Substantia nigra (tissue), 51 donors: ENCODE measurements at places on chromosomes 1 and 21.
A peak's percentile ranks its signal among the peaks of the same experiment; 100 is the strongest.

GRCh38 chr1:97608272-97608671, 312.6 kb downstream of the DPYD start:
- DNase-seq, result no peak

- no peak for DNase-seq
Observed at GRCh38 chr1:178263341-178263740, 169.4 kb downstream of the RASAL2 start.

DNA sequence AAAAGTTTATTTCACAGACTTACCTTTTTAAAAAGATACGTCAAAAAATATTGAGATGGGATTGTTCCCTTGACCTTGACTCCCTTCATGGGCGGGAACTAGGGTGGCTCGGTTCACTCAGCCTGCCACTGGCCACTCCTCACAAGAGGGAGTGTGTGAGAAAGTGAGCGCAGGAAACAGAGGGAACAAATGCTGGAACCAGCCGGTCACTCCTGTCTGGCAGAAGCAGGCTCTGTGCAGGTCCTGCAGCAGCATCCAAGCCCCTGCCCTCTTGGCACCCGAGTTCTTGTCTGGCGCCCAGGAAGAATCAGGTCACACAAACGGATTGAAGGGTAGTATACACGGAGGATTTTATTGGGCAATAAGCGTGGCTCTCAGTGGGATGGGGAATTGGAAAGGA, 58.9 kb downstream of the ZNF648 start:
- DNase-seq, result no peak

DNA sequence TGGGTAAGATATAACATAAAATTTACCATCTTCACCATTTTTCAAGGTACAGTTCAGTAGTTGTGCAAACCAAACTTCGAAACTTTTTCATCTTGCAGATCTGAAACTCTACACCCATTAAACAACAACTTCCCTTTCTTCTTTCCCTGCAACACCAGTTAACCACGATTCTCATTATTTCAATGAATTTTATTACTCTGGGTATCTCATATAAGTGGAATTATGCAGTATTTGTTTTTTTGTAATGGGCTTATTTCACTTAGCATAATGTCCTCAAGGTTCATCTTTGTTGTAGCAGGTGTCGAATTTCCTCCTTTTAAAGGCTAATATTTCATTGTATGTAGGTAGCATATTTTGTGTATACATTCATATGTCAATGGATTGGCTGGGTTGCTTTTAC, 146.1 kb downstream of the SPATA46 start:
- no peak for DNase-seq

- no peak for DNase-seq
Observed at GRCh38 chr1:22320587-22321344, 130.9 kb upstream of the ZBTB40 start.

- DNase-seq, result no peak
Observed at GRCh38 chr1:173768206-173768605, 53.4 kb downstream of the KLHL20 start.

- no peak for DNase-seq
Observed at GRCh38 chr1:29498126-29499103, 262.1 kb downstream of the PTPRU start.

- no peak for DNase-seq
Observed at GRCh38 chr1:154342836-154343472, 17.6 kb downstream of the ATP8B2 start.

DNA sequence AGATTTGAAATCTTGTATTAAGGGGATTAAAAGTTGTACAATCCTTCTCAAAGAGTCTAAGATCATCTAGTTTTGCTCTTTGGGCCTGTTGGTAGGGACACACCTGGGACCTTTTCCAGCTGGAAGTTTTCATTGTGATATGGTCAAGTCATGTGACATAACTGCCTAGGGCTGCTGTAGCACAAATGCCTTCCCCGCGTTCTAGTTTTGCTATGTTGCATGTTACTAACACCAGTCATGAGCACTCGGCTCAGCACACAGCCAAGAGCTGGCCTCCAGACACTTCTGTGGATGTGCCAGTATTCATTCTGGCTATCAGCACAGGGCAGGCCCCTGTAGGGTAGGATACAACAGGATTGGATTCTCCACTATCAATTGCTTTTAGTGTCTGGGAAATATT, 14.6 kb upstream of the FLG2 start:
- no peak for DNase-seq

GRCh38 chr1:16189003-16189402, 23.4 kb downstream of the ARHGEF19 start:
- DNase-seq, result no peak

DNA sequence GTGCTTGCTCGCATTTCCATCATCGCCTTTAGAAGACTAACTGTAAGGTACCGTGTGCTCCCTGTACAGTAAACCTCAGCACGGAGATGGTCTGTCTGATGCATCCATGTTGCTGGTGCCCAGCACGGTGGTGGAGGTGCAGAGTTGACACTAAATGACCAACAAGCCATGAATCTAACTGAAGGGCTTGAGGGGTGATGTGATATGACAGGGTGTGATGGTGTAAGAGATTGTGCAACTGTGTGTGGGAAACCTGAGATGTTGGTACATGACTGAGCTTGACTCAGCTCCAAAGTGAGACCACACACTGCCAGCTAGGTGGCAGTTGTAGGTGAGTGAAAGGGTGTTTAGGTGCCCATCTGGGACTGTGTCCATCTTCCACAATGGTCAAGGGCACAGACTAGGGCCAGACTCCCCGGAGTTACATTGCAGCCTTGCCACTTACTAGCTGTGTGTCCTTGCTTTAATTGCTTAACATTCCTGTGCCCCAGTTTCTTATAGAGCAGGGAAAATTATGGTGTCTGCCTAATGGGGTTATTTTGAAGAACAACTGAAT, 21.4 kb downstream of the SLC2A1 start:
- no peak for DNase-seq

DNA sequence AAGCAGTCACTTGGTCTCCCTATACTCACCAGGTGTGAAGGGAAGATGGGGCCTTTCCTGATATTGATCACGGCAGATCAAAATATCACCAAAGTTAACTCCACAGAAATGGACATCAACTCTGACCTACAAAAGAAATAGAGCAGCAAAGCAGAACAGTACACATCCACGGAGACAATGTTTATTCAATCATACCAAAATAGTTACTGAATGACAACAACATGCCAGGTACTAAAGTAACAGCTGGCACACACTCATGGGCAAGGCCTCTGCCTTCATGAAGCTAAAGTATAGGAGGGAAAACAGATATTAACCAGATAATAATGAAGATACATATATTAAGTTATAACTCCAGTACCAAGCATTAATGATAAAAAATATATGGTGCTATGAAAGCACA, 59.2 kb upstream of the RASAL2 start:
- no peak for DNase-seq

DNA sequence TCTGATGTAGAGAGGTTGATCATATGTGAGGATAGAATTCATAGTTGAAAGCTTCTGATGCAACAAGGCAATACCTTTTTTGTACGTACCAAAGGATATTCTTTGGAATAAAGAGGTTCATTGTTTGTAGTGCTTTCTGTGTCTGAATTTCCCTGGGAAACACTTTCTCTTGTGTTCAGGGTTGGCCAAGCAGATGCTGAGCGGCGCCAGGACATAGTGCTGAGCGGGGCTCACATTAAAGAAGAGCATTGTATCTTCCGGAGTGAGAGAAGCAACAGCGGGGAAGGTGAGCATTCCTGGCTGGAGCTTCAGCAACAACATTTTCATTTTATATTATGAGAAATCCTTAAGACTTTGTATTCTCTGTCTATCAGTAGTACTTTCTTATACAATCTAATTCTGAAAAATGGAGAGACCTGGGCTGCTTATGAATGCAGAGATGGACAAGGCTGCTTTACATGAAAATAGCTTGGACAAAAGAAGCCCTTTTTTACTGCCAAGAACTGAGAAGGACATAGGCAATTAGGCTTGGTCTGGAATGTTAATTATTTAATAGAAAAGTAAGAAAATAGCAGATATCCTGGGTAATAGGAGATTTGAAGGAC, 85.2 kb downstream of the KIF1B start:
- peak; percentile 44 for DNase-seq

- no peak for DNase-seq
Observed at GRCh38 chr1:108051631-108052377, 86.8 kb upstream of the VAV3 start.

- DNase-seq, result no peak
Observed at GRCh38 chr1:66312271-66312990, 221.5 kb upstream of the SGIP1 start.

- DNase-seq, result no peak
Observed at GRCh38 chr1:207024202-207025145, 8.1 kb downstream of the C1orf116 start.

- DNase-seq, result no peak
Observed at GRCh38 chr1:111270771-111271463, 19.7 kb upstream of the CHIA start.

DNA sequence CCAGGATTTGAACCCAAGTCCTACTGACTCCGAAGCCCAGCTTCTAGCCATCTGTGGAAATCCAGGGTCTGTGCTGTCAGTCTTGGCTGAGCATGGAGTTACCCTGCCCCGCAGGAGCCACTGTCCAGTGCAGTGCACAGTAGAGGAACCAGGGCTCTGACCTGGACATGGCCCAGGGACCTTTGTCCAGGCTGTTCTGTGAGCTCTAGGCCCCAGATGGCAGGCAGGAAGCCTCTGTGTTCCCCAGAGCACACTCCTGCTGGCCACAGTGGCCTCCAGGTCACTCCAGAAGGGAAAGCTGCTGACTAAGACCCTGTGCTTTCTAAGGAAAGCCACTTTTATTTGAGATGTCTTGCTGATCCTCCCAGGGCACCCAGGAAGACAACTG, 13.8 kb downstream of the S100A7A start:
- no peak for DNase-seq

GRCh38 chr1:201545851-201546492, 7.0 kb downstream of the NAV1 start:
- no peak for DNase-seq

- no peak for DNase-seq
Observed at GRCh38 chr1:150487763-150488115, 520 bp downstream of the TARS2 start.

GRCh38 chr1:66452162-66452561, 81.8 kb upstream of the SGIP1 start:
- no peak for DNase-seq
